ENCODE measurements at places on chromosomes 4 and X.

- no peak for DNase-seq
These were observed 19.9 kb downstream of the MSN start for GRCh38 chrX:65687367-65687766.

- no peak for DNase-seq
These were observed 36.6 kb downstream of the PITX2 start for GRCh38 chr4:110586131-110586850.

DNA sequence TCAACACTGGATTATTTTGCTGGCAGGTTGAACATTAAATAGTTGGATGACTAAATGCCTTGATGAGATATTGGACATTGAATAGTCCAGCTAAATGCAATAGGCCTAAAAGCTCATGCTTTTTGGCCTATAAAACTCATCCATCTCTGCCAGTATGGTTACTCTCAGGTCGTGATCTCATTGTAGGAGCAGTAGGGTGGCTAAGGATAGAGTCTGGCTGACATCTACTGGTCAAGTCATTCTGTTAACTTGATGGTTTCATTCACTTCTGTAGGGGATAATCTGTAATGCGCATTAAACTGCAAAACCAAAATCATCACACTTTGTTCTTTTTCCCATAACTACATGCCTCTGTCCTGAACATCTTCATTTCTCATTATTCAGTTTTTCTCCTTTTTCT is 227.0 kb downstream of the DKK2 start:
- no peak for DNase-seq

- no peak for DNase-seq
These were observed 86.0 kb downstream of the FUNDC1 start for GRCh38 chrX:44456685-44457084.

GRCh38 chr4:184536065-184536880 is 61.9 kb upstream of the IRF2 start:
- DNase-seq, result no peak

GRCh38 chrX:119399772-119400101 is 601 bp downstream of the SLC25A43 start:
- DNase-seq, result no peak

DNA sequence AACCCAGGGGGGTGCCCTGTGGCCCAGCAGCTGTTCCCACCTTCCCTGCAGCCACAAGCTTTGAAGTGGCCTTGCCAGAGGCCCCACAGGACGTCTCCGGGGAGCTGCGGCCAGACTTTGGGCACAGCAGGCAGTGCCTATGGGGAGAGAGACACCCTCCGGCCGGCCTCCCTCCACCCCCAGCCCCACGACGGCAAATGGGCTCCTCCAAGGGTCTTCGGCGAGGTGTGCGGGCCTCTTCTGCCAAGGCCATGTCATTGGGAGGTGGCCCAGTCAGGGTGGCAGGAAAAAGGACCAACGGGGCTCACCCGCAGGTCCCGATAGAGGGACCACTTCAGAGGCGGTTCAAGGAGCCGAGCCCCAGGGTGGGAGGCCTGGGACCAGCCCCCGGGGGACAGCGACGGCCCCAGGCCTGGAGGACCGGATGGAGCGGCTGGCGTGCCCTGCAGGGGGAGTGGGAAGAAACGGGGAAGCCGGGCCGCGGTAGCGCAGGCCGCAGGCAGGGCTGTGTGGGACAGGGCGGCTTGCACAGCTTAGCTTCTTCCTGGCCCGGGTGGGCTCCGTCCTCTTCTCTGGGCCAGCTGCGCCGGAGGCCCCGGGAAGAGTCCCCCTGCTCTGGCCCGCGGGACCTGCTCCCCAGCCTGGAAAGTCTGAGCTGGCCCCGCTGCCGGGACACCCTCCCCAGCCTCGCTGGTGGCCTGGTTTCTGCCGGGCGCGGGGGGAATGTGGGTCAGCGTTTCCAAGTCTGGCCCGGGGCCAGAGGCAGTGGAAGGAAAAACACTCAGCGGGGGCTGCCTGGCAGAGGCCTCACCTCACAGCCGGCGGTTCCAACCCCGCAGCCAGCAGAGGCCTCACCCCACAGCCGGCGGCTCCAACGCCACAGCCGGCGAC is 21.9 kb upstream of the SPON2 start:
- DNase-seq, result no peak

- no peak for DNase-seq
These were observed 319.7 kb downstream of the RAPGEF2 start for GRCh38 chr4:159422626-159423025.

DNA sequence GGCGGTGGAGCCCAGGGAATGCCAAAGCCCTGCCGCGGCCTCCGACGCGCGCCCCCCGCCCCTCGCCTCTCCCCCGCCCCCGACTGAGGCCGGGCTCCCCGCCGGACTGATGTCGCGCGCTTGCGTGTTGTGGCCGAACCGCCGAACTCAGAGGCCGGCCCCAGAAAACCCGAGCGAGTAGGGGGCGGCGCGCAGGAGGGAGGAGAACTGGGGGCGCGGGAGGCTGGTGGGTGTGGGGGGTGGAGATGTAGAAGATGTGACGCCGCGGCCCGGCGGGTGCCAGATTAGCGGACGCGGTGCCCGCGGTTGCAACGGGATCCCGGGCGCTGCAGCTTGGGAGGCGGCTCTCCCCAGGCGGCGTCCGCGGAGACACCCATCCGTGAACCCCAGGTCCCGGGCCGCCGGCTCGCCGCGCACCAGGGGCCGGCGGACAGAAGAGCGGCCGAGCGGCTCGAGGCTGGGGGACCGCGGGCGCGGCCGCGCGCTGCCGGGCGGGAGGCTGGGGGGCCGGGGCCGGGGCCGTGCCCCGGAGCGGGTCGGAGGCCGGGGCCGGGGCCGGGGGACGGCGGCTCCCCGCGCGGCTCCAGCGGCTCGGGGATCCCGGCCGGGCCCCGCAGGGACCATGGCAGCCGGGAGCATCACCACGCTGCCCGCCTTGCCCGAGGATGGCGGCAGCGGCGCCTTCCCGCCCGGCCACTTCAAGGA is at the start of gene FGF2:
TSS of gene FGF2 (plus strand) at position 279 of the 705 bp plus-strand sequence. CDS start at position 623, 344 bp downstream.
- no peak for DNase-seq

GRCh38 chr4:4491396-4491893 is 50.4 kb downstream of the STX18 start:
- no peak for DNase-seq

DNA sequence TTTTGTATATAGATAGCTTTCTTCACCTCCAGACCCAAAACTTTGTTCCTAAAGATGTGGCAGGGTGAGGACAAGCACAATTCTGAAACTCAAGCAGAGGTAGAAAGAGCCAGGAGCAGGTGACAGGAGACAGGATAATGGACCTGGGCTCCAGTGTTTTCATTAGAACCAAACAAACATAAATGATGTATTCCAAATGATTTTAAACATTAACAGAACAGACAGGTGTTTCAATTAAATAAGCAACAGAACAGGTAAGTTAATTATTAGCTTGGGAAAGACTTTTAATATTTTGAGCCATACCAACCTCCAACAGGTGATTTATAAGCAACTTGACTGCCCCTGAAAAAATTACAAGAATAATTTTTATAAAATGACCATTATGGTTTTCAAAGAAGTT is 459.4 kb upstream of the LCORL start:
- no peak for DNase-seq

GRCh38 chrX:150062292-150063137 is 124.2 kb upstream of the EOLA2 start:
- DNase-seq, result no peak

DNA sequence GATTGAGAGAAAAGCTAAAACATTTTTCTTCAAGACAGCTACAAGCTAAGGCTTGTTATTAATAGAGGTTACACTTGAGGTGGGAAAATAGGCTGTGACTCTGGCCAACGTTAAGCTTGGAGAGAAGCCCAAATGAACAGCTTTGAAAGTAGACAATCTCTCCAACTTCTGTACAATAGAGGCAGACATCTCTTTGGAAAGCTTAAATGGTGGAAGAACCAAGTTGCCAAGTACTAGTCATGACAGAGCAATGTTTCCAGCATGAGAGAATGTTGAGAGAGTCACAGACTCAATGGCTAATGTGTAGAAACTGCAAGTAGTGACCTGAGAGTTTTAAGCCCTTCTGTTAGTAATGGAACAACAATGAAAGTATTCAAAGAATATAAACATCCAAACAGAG is 298.1 kb downstream of the INPP4B start:
- no peak for DNase-seq

DNA sequence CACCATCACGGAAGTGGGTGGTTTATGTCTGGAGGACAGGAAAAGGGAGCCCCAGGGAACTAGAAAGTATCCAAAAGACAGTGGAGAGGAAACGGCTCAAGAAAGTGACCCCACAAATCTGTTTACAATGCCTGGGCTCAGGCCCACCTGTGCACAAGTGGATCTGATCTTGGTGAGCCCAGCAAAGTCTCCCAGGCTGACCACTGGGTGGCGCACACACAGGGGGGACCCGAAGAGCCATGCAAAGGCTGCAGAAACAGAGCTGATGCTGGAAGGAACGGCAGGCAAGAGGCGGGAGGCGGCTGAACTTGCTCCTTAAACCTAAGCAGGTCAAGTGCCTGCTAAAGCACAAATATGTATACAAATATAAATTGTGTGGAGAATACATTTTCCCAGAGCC is 9.6 kb downstream of the HAUS7 start:
- peak; percentile 6 for DNase-seq

DNA sequence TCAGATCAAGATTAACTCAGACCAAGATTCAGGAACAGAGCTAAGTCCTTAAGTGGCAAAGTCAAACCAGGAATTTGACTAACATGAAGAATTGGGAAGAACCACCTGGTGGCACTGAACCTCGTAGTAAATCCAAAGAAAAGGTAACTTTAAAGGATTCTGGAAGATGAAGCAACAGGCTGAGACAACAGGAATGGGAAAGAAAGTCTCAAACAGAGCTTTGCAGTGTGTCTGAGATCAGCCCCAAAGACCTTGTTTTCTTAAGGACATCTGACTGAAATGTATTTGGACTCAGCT is 126.1 kb downstream of the ASB9 start:
- no peak for DNase-seq

GRCh38 chr4:70392057-70392776 is 5.5 kb upstream of the OPRPN start:
- DNase-seq, result no peak

DNA sequence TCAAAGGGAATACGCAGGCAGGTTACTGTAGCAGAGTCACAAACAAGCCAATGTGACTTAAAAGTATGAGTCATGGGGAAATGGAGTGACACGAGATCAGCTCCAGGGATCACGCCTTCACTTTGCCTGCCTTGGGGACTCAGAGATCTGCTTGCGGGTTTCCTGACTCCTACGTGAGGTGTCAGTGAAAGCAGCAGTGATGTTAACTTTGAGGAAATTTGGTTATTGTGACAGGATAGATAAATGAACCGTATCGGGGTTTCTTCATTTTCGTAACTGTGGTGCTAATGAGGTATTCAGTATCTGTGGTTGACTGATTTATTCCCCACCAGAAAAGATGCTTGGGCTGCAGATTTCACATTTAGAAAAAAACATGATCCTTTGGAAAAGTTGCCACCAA is 383.3 kb upstream of the ZFP42 start:
- no peak for DNase-seq
